ENCODE measurements at places on chromosomes 7 and 10.

DNA sequence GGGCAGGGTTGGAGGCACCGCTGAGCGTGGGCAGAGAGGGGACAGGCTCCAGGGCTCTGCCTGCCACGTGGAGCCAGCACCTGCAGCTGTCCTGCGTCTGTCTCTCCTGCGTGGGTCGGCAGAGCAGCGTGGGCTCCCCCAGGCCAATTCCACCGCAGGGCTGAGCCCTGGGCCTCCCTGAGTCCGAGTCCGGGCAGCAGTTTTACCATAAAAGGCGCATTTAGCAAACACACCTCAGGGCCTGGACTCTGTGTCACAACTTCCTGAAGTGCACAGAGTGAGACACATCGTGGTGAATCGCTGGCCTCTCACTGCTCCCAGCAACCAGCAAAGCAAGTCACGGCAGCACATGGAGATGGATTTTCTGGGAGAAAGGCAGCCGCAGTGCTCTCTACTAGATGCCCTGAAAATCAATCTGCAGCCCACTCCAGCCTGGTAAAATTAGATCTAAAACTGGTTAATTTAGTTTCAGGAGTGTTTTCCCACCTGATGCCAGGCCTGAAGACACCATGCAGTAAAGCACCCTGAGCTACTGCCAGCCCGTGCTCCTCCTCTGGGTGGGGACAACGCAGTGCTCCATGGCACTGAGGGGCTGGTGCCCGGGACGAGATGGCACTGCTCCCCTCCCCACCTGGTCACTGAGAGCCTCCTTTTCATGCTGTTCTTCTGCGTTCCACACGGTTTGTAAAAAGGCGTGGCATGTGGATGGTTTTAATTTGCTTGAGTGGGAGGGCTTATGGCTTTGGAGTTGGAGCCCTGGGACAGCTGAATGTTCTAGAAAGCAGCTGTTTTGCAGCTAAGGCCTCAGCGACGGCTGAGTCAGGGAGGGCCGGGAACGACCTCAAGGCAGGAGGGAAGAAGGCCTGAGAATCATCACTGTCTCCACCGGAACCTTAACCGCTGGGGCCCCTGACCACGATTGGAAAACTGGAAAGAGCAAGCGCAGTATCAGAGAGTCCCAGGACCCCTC is 336.9 kb downstream of the ADARB2 start:
- DNase-seq = no peak

- DNase-seq = peak; percentile 79
Measured at GRCh38 chr10:27252267-27253000, 11.8 kb upstream of the ACBD5 start.

- no peak for DNase-seq
Measured at GRCh38 chr10:101781984-101782810, 1.0 kb downstream of the NPM3 start.

DNA sequence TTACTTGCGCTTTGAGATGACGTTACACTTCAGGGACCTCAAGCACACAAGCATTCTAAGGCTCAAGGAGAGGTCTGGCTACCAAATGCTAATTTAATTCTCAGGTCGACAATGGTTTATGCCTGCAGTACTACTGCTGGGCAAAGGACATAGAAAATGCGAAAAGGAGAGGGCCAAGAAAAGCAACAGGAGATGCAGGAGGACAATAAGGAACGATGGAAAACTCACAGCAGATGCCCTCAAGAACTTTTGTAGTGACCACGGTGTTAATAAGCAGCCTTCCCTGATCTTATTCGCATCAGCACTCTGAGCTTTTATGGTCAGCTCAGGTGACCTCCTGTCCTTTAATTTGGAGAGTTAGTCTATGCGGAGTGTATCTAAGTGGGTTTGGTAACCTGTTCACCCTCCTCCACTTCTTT is 146.3 kb downstream of the GPR85 start:
- DNase-seq = no peak

DNA sequence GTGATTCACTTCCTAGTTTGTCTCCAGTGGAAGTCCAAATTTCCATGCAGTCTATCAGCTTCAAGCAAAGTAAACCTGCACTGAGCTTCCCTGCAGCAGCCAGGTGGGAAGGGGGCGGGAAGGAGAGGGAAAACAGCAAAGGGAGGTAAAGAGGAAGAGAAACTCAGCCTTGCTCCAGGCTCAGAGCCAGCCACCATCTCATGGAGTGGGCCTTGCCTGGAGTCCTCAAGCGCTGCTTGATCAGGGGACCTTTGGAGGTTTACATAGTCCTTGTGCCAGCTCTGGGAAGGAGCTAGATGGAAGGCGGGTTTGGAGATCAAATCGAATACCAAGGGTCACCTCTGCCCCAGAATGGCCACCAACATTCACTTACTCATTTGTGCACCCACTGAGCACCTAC is 7.4 kb downstream of the CRTAC1 start:
- no peak for DNase-seq

DNA sequence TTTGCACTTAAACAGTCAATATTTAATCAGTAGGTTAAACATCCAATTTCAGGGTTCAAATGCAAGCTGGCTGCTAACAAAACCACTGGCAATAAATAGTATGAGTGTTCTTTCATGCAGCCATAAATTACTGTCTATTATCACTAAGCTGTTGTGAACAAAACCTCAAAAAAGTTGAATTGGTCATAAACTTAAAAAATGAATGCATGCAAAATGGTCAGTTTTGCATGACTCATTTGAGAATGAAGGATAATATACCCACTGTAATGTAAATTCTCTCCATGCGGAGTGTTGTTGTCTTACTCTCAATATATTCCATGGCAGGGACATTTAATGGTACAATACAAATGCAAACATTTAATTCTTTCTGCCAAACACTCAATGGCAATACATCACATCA is 226.4 kb downstream of the MAGI2 start:
- no peak for DNase-seq

DNA sequence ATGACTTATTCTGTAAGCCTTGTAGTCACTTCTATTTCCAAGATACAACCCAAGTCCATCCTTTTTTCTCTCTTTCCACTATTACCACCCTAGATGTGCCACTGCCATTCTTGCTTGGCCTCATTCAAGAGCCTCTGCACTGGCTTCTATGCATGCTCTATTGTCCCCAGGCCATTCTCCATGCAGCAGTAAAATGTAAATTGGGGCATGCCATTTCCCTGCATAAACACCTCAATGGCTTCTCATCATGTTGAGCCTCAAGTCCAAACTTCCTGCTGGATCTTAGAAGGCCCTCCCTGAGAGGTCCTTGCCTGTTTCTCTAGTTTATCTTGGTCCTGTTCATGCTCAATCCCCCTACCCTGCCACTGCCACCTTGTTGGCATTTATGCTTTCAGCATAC is 23.2 kb upstream of the WDFY4 start:
- no peak for DNase-seq

DNA sequence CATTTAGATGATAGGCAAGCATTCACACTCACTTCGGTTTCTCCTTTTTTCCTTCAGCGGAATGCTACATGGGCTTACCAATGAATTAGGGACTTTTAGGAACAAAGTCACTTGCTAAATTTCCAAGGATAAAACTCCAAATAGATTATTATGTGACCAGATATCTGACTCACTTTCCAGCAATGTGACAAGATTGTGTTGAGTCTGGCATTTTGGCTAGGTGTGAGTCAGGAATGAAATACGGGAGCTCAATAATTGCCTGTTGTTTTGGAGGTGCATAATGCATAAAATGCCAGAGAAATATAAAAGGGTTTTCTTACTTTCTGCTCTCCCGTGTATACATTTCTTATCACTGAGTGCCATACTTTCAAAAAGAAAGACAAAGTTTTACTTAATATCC is 721.1 kb downstream of the KCNMA1 start:
- DNase-seq = no peak

DNA sequence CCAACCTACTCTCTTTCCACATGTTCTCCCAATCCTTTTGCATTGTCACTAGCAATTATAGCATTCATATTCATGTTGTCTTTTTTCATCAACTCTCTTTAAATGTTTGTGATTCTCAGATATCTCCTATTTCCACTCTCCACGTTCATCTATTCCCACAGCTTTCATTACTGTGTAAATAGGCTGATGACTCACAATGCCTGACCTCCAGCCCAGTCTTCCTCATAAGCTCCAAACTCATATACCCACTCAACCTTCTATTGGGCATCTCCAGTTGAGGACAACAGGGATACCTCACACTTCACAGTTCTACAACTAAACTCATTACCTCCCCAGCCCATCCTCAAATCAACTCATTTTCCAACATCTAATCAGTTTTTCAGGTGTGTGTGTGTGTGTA is 194.1 kb downstream of the DGKI start:
- no peak for DNase-seq

- DNase-seq = no peak
Measured at GRCh38 chr7:159094919-159095915, 49.5 kb downstream of the VIPR2 start.

GRCh38 chr10:99849057-99849456 is 66.6 kb downstream of the ABCC2 start:
- no peak for DNase-seq

DNA sequence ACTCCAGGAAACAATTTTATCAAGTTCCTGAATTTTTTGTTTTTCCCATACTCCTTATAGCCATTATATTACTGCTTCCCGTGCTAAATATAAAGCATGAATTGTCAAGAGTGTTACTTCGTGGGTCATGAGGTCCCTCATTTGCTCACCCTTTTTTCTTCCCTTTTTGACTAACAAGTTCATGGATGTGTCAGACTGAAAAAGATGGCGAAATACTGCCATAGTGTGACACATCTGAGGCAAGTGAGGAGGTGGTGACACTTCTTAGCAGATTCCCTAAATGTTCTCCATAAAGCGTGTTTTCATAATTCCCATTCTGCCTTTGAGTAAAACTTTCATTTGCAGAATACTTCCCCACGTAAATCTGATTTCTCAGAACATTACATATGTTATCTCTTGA is 269.6 kb upstream of the FZD1 start:
- no peak for DNase-seq

DNA sequence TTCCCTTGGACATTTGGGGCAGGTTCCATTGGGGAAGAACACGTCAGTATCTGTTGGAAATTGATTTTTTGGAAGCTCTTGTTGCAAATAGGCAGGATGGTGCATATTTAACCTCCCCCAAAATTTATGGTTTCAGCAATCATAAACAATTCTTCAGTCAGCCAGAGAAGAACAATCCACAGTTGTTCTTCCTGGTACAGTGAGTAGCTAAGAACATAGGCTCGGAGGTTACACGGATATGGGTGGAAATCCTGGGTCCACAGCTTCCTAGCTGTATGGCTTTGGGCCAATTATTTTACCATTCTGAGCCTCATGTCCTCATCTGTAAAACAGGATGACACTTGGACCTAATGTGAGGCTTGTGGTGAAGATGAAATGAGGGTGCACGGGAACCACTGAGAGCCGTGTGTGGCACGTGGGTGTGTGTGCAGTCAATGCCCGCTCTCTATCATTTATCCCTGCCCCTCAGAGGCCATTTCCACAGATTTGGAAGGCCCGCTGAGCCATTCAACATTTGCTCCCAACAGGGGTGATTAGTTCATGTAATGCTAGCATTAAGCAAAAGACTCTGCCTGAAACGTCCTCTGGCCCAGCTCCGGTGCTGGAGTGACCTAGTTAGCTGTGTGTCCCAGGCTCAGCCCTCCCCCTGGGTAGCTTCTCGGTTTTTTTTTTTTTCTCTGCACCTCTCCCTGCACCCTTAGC is 9.7 kb downstream of the CAMK1D start:
- no peak for DNase-seq

DNA sequence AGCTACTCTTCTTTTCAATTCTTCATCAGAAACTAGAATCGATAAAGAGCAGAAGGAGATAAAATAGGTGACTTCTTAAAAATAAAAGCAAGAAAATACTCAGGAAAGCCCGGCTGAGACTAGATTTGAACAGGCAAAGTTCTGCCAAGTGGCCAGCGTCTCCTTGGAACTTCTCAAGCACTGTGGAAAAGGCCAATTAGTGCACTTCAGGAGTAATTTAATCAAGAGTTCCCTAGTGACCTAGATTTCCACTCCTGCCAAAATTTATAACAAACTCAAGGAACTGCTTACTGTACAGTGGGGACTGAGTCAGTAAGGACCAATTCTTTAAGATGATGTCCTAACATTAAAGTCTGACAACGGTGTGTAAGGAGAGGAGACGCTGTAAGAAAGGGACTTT is 57.3 kb downstream of the CHCHD3 start:
- no peak for DNase-seq

DNA sequence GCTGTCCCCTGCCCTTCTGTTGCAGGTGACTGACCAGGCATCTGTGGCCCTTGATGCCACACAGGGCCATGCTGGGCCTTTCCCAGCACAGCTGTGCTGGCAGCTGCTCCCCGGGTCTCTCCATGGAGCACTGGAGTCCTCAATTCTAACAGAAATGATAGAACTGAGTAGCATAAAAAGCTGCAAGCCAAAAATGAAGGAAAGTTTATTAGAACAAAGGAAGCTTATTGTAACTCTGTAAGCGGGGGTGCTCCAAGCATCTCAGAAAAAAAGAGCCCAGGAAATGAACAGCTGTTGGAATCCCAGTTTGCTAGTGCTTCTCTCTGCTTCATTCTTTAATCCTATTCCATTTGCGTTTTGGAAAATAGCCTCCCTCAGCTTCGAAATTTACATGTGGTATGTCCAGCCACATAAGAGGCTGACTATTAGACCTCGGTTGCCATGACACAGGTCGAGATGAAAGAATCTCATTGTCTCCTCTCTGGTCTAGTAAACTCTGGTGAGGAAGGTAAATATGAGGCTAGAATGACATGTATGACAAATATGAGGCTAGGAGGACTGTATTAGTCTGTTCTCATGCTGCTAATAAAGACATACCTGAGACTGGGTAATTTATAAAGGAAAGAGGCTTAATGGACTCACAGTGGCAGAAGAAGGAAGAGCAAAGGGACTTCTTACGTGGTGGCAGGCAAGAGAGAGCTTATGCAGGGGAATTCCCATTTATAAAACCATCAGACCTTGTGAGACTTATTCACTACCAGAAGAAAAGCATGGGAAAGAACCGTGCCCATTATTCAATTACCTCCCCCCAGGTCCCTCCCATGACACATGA is 23.7 kb downstream of the EPDR1 start:
- DNase-seq = no peak

- no peak for DNase-seq
Measured at GRCh38 chr10:106502641-106503040, 661.9 kb downstream of the SORCS1 start.

GRCh38 chr10:75392271-75392670 is 9.3 kb downstream of the ZNF503 start:
- DNase-seq = no peak

DNA sequence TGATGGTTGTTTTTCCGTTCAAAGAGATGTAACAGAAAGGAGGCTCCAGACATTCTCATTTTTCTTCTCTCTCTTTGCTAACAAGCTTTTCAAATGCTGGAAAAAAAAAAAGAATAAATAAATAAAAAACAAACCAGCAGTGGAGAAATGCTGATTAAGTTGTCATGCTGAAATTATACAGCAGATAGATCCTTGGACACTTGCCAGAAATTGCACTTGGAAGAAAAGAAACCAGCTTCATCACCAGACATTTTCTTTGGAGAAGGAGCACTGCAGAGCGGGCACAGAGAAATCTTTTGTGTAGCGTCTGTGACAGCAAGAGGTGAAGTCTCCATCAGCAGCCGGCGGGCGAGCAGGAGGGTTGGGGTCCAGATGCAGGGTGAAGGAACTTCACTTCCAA is 55.8 kb downstream of the CLRN3 start:
- DNase-seq = no peak

Measured in naive thymus-derived CD8-positive, alpha-beta T cell (primary cell).